Fibroblast of lung (primary cell): ENCODE measurements at places on chromosomes 16 and 17.
A peak's percentile ranks its signal among the peaks of the same experiment; 100 is the strongest.

DNA sequence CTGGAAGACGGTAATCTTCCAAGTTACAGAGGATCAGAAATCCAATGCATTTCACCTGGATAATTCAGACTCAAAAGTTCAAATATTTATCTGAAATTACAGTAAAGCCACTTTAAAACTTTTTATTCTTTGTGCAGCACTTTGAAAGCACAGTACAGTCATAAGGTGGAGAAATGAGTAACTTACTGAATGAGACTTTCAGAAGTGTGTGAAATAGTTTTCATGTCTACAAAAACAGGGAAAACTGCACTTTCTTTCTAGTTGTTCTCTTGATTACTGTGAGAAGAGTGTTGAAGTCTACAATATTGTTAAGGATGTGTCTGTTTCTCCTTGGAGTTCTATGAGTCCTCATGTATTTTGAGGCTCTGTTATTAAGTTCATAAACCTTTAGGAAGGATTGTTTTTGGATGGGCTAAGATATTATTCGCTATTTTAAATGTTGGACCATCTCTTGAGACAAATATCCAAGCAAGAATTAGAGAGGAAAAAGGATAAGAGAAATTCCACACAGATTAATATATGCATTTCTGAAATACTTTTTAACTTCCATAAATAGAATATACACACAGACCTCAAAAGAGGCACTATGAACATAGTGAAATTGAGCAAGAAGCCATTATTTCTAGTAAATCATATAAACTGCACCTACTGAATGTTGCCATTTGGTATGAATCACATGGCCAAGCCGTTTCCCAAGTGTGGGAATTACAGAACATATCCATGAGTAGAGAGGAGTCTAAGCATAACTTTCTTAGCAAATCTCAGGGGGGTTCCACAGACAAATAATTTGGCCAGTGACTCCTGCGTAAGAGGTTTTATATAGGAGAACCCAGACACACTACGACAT lies 83.6 kb upstream of the PLEKHM1 start:
- H3K27me3 ChIP-seq: no peaks in the 10 kb centered on the region
- H3K4me1 ChIP-seq: peaks cover 14% of the 10 kb centered on the region
- no peaks in the 10 kb centered on the region for H3K36me3 ChIP-seq
- H3K27ac ChIP-seq: peak overlapping the region; percentile 6
- DNase-seq: peak; percentile 70
- no peak overlapping the region for H3K4me3 ChIP-seq

DNA sequence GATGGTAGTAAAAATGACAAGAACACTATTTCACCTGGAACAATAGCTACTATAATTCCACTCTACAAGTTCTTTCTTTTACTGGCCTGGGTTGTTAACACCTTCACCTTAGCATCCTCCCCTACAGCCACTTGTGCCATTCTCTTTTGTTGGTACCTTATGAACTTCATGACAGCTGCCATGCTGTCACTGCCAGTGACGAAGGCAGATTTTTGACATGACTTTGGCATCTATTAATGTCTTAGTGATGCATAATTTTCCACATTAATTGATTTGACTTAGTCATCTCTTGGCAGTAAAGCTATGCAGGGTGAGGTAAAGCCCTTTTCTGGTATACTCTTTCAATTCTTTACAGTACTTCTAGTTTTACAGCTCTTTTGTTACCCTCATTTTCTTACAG lies 207.9 kb downstream of the TANC2 start:
- no peaks in the 10 kb centered on the region for H3K36me3 ChIP-seq
- H3K27ac ChIP-seq: no peak overlapping the region
- H3K4me3 ChIP-seq: no peak overlapping the region
- peaks cover 4% of the 10 kb centered on the region for H3K4me1 ChIP-seq

DNA sequence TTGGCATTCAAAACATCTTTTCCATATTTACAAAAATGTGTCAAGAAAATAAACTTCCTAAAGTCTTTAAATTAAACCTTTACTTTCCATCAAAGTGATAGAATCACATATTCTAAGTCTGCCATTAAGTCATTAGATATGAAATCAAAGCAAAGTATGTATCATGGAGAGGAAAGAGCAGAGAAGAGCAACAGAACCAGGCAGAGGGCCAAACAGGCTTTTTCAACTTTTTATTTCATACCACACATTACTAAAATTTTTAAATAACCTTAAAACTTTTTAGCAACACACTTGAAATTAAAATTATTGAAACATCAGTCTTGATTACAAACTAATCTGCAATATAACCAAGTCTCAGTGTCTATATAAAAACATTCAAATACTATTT lies 13.8 kb downstream of the SIAH1 start:
- H3K27ac ChIP-seq: no peak overlapping the region
- no peaks in the 10 kb centered on the region for H3K36me3 ChIP-seq
- no peak overlapping the region for H3K4me3 ChIP-seq
- DNase-seq: no peak
- peaks cover 16% of the 10 kb centered on the region for H3K4me1 ChIP-seq

- H3K27me3 ChIP-seq: no peaks in the 10 kb centered on the region
- H3K27ac ChIP-seq: no peak overlapping the region
- H3K36me3 ChIP-seq: no peaks in the 10 kb centered on the region
- DNase-seq: no peak
- H3K4me3 ChIP-seq: no peak overlapping the region
- H3K4me1 ChIP-seq: no peaks in the 10 kb centered on the region
These were observed 49.6 kb downstream of the PSMD12 start for GRCh38 chr17:67316781-67317180.

DNA sequence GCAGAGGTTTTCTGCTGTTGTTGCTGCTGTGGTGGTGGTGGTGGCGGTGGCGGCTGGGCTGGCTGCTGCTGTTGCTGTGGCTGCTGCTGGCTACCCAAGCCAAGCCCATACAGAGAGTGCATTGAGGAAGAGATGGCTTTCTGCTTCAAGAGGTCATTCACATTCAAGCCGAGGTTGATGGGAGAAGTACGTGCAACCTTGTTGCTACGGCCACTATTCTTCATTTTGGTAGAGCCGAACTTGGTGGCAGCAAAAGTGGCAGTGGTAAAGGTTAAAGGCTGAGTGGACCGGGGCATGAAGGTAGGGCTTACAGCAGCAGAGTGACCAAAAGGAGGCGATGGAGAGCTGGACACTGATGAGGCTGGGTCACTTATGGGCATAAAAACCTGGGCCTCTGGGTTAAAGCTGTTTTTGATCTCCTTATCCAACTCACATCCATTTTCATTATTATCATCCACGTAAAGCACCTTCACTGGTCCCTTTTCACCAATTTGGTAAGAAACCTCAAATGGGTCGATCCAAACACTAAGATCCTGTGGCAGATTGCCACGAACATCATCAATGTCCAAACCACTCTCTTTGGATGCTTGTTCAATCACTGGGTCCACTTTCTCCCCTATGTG lies 2.8 kb downstream of the TOB1 start:
- DNase-seq: no peak
- H3K27me3 ChIP-seq: no peaks in the 10 kb centered on the region
- H3K4me1 ChIP-seq: peaks cover 5% of the 10 kb centered on the region
- no peak overlapping the region for H3K4me3 ChIP-seq
- H3K36me3 ChIP-seq: peaks cover 7% of the 10 kb centered on the region

DNA sequence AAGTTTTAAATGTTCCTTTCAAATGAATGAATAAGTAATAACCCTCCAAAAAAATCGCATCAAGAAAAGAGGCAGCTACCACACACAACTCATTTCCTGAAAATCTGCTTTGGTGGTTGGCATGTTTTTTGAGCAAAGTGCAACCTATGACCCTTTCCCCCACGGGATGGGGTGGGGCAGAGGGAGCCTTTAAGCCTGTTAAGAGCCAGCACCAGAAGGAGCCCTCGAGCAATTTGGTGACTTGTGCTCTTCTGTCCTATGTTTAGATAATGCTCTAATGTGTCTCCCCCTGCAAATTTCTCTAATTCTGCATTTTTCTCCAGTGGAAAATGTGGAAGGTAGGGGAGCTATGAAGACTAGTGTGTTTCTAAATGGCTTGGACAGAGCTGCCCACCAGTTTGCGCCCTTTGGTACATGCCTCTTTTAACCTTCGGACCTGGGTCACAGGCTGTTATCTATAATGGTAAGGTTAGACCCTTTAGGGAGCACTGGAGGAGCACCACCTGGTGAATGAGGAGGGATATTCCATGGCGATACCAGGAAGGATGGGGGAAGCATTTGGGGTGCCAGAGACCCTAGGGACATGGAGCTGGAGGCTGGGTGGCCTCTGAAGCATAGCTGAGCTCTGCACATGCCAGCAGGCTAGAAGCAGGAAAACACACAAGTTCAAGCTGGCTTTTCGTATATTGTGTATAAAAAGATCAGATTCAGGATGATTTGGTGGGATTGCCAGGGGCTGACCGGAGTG lies 1.6 kb downstream of the PYCARD start:
- no peak overlapping the region for H3K4me3 ChIP-seq
- no peak for DNase-seq
- no peaks in the 10 kb centered on the region for H3K27me3 ChIP-seq

DNA sequence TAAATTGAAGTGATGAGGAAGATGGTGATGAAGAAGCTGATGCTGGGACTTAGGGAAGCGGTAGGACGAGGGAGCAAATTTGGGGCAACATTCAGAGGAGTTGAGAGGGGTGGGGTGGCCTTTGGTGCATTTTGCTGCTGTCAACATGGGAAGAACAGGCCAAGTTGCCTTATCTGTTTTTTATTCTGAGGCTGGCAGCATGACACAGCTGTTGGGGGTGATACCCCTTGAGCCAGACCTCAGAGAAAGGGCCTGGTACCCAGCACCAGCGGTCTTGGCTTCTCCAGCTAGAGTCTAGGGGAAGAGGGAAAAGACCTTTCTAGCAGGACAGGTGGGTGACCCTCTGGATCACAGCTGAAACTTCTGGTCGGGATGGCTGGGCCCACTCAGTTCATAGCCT lies 4.6 kb downstream of the IGFBP4 start:
- H3K27ac ChIP-seq: peak overlapping the region; percentile 40
- H3K27me3 ChIP-seq: no peaks in the 10 kb centered on the region
- peak overlapping the region; percentile 100 for H3K4me3 ChIP-seq

GRCh38 chr17:73614256-73614655 lies 30.0 kb downstream of the SDK2 start:
- DNase-seq: no peak
- H3K4me3 ChIP-seq: no peak overlapping the region
- H3K27ac ChIP-seq: no peak overlapping the region
- H3K27me3 ChIP-seq: no peaks in the 10 kb centered on the region
- H3K36me3 ChIP-seq: no peaks in the 10 kb centered on the region

- H3K27me3 ChIP-seq: no peaks in the 10 kb centered on the region
- no peak overlapping the region for H3K4me3 ChIP-seq
- peaks cover 31% of the 10 kb centered on the region for H3K36me3 ChIP-seq
- H3K4me1 ChIP-seq: no peaks in the 10 kb centered on the region
- no peak overlapping the region for H3K27ac ChIP-seq
These were observed 13.9 kb downstream of the TCF25 start for GRCh38 chr16:89887243-89887642.

GRCh38 chr16:89360760-89361435 lies 129.5 kb downstream of the ANKRD11 start:
- no peak overlapping the region for H3K27ac ChIP-seq
- peaks cover 5% of the 10 kb centered on the region for H3K36me3 ChIP-seq
- no peak overlapping the region for H3K4me3 ChIP-seq

- H3K4me1 ChIP-seq: peaks cover 4% of the 10 kb centered on the region
- H3K36me3 ChIP-seq: no peaks in the 10 kb centered on the region
- peak; percentile 85 for DNase-seq
- H3K27ac ChIP-seq: no peak overlapping the region
- no peak overlapping the region for H3K4me3 ChIP-seq
- H3K27me3 ChIP-seq: no peaks in the 10 kb centered on the region
These were observed 11.7 kb downstream of the ABCC1 start for GRCh38 chr16:15961060-15961511.

DNA sequence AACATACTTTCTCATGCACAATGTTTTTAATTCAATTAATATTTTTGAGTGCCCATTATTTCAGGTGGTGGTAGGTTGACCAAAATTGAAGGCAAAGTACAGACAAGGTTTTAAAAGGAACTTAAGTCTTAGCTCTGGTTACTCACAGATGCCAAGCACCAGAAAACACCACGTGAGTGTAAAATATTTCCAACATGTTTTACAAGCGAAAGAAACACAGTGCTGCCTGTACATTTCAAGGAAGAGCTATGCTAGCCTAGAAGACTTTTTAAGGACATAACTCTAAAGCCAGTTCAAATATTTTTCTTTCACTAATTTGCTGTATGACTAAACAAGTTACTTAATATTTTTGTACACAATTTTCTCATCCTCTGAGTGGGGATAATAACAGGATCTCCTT lies 736.4 kb upstream of the GOT2 start:
- H3K27ac ChIP-seq: no peak overlapping the region
- no peaks in the 10 kb centered on the region for H3K27me3 ChIP-seq
- H3K36me3 ChIP-seq: no peaks in the 10 kb centered on the region
- no peak for DNase-seq

GRCh38 chr17:42179335-42179734 lies 1.6 kb downstream of the KCNH4 start:
- no peak for DNase-seq
- H3K4me1 ChIP-seq: peaks cover 7% of the 10 kb centered on the region
- no peak overlapping the region for H3K4me3 ChIP-seq
- H3K27ac ChIP-seq: no peak overlapping the region
- H3K36me3 ChIP-seq: no peaks in the 10 kb centered on the region

DNA sequence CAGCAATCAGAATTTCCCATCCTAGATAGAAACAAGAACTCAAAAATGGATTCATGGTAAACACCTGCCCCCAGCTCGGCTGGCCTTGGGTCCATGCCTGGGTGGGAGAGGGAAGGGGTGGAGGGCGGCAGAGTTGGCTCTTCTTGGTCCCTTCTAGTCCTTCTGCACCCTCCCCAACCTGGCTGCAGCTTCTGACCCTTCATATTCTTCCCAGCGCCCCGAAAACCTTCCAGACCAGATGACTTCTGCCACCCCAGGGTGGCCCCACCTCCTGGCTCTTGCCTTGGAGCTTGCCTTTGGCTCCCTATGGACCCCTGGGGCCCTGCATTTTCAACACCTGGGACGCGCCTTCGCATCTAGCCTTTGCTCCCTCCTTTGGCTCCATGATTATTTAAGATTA lies 5.4 kb upstream of the GJD3 start:
- no peaks in the 10 kb centered on the region for H3K27me3 ChIP-seq
- no peak overlapping the region for H3K4me3 ChIP-seq
- DNase-seq: no peak
- H3K27ac ChIP-seq: no peak overlapping the region
- no peaks in the 10 kb centered on the region for H3K4me1 ChIP-seq

- H3K4me3 ChIP-seq: peak overlapping the region; percentile 66
- DNase-seq: no peak
- H3K4me1 ChIP-seq: no peaks in the 10 kb centered on the region
- H3K27me3 ChIP-seq: no peaks in the 10 kb centered on the region
These were observed 486 bp upstream of the DNAJA2 start for GRCh38 chr16:46973996-46974324.

GRCh38 chr16:56923481-56924091 lies 8.4 kb upstream of the HERPUD1 start:
- H3K4me1 ChIP-seq: no peaks in the 10 kb centered on the region
- no peak overlapping the region for H3K4me3 ChIP-seq
- H3K27ac ChIP-seq: no peak overlapping the region
- H3K27me3 ChIP-seq: peaks cover 5% of the 10 kb centered on the region
- peak; percentile 54 for DNase-seq

- H3K4me1 ChIP-seq: no peaks in the 10 kb centered on the region
- H3K27ac ChIP-seq: no peak overlapping the region
- H3K36me3 ChIP-seq: no peaks in the 10 kb centered on the region
- H3K4me3 ChIP-seq: no peak overlapping the region
- H3K27me3 ChIP-seq: peaks cover 3% of the 10 kb centered on the region
These were observed 78.2 kb downstream of the AMFR start for GRCh38 chr16:56347166-56347565.
